ENCODE measurements at places on chromosomes 7 and 10.

DNA sequence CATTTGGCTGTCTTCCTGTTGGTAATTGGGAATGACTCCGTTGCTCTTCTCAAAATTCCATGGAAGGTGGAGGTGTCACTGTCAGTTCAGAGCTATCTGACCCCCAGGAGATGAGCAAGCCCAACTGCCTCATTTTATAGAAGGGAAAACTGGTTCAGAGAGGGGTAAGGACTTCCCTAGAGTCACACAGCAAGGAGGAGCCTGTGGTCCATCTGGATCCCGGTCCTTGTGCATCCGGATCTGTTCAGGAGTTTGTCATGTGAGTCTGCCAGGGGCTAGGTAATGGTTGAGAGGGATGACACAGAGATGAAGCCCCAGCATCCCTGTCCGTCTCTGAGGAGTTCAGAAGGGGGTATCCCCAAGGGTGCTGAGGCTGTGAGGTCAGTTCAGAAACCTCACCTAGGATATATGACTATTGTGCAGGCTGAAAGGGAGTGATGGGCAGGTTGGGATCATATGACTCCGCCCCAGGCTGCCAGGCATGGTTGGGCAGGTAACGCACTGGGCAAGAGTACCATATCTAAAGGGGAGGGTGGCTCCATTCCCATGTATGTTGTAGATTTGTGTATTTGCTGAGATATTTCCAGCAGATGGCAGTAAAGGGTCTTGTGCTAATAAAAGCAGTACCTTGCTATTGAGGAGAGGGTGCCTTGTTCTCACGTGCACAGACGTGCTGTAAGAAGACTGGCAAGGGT, 16.0 kb upstream of the SLC29A3 start:
- no peak for DNase-seq

DNA sequence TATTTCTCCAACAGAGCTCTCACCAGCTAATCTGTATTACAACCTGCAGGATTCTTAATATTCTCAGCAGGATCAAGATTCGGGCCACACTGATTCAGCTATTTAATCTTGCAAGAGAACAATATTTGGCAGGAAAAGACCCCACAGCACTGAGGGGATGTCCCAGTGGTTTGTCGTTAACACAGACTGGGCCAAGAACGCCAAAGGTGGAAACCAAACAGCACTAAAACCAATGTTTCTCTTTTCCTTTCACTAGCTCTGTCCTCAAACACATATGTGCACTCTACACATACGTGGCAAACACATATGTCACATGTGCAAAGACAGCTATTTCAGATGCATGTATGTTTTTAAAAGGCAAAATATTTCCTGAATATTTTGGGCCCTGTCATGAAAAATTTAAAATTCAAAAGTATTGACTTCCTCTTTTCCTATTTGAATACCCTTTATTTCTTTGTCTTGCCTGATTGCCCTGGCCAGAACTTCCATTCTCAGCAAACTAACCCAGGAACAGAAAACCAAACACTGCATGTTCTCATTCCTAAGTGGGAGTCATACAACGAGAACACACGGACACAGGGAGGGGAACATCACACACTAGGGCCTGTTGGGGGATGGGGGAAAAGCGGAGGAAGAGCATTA, 51.7 kb upstream of the NEBL start:
- DNase-seq, result no peak

- no peak for DNase-seq
Measured at GRCh38 chr10:125017547-125018298, 75.8 kb downstream of the ZRANB1 start.

DNA sequence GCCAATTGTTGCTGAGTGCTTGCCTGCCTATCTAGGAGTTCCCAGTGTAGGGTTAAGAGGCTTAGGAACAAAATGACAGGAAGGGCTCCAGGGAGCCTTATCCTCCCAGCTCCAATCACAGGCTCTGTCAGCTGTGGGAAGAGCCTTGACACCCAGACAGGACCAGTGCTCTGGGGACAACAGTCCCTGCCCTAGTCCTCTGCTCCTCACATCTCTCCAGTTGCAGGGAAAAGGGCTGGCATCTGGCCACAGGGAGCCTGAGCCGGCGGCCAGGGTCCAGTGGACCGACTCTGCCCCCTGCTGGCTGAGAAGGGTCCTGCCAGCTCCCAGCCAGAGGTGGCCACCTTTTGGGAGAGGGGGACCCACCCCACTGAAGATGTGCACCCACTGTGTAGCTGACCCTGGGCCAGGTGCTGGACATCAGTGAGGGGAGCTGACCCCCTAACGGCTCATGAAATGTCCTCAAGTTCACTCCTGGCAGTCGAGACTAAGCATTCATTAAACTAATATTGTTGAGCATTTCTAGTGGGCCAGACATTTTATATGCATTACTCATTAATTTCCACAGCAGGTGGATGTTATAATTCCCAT, 17.6 kb downstream of the DNAJB12 start:
- DNase-seq, result no peak

- DNase-seq, result no peak
Measured at GRCh38 chr10:103493362-103493915, at the start of gene NEURL1. TSS of gene NEURL1 (plus strand) at chr10:103493705. CDS start at chr10:103494388, 683 bp downstream.
